ENCODE measurements at places on chromosomes 11 and 22.

DNA sequence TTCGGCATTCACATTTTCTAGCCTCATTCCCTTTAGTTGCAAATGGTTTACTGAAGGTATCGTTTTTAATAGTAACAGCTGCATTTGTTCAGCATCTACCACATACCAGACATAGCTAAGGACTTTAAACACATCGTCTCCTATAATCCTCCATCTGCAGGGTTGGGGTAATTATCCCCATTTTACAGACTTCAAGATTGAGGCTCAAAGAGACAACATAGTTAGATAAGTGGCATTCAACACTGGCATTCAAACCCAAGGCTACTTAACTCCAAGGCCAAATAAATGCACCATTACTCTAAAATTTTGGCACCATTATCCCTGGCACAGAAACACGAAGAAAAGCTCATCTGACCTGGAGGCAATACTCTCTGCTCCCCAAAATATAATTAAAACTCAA is 28.5 kb downstream of the SMCO4 start:
- DNase-seq: no peak

DNA sequence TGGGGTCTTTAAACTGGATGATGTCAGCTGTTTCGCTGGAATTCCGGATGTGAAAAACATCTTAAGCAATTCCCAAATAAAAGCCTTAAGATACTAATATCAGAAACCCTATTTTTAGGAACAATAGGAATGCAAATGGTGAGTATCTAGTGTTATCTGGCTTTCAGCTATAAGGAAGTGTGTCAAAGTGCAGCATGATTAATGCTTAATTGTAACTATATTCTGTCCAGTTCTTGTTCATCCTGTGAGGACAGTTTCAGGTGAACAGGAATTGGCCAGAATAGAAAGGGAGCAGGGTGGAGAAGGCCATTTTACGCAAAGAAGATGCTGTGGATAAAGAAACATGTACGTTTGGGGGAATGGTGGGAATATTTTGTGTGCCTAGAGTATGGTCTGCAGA is 108.2 kb downstream of the RASSF10 start:
- DNase-seq: no peak

DNA sequence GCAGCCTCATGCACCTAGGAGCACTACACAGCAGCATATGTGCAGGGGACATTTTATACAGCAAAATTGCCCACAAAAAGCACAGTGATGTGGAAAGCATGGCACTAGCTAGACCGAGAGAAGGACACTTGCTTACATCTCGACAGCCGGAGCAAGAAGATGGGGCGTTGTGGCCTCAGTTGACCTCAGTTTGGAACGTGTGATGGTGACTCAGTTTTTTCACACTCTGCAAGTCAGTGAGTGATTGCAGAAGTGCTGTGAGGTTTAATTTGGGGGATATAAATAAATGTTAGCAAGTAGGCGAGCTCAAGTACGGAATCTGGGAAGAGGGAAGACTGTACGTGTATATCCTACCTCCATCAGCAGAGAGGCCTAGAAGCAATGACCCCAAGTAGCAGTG is 23.3 kb downstream of the LRP5 start:
- DNase-seq: no peak

DNA sequence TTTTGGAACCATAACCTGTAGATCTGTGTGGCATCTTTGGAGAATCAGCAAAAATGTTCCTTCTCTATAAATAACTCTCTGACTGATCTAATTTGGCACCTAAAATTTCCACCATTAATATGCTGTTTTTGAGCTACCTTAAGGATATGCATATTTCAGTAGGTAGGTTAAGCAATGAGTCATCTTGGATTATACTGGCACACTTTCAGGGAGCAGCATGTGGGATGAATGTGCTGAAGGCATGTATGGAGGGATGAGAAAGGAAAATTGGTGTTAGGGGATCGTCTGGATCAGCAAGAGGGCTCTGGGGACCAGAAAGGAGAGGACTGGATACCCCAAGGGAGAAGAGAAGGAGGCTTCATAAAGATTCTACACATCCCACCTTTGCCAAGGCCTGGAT is 44.6 kb upstream of the ELF5 start:
- no peak for DNase-seq

GRCh38 chr11:46337626-46338345 is 9.5 kb upstream of the DGKZ start:
- DNase-seq: no peak

GRCh38 chr22:50556703-50557102 is 6.0 kb downstream of the SYCE3 start:
- no peak for DNase-seq

GRCh38 chr11:68354148-68354872 is 41.9 kb downstream of the LRP5 start:
- no peak for DNase-seq

DNA sequence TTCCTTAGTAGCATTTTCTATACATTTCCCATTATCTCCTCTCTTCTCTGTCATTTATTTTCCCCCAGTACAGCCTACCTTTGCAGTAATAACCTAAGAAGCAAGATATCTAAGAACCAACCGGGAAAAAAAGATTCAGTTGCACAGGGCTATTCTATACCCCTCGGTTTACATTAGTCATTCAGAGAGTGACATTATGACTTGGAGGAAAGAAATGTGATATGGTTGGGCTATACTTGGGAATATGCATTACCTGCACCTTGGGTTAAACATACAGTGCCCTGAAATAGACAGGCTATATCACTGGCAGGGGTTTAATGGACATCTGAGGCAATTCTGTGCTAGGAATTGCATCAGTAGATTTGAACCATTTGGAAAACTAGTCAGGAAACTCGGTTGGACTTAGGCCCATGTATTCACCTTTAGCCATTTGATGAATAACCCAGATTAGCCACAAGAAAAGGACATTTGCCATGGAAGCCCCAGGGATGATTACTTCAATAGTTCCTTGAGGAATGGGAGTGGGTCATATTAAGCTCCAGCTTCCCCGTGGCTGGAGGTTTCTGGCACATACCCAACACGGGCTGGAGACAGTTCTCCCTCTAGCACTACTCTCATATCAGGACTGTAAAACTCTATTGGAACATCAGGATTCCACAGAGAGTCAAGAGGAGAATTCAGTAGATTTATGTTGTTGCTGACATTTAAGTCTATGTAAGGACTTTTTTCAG is 973.2 kb downstream of the NTM start:
- no peak for DNase-seq

DNA sequence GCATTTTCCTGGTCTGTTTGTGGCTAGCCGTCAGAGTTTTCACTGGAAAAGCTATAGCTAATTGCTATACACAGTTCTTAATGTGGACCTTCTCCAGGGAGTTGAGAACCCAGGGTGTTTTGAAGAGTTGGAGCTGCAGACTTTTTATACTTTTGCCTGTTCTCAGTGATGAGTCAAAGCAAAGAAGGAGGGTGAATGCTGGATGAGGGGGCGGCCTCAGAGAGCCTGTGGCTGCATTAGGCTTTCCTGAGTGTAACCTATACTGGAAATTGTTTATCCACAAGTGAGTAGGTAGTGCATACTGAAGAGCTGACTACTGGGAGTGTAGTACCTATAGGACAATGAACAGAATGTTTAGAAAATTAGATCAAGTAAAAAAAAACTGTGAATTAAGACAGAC is 79.7 kb upstream of the HORMAD2 start:
- DNase-seq: no peak

GRCh38 chr11:122769126-122769780 is 69.0 kb upstream of the CRTAM start:
- no peak for DNase-seq

DNA sequence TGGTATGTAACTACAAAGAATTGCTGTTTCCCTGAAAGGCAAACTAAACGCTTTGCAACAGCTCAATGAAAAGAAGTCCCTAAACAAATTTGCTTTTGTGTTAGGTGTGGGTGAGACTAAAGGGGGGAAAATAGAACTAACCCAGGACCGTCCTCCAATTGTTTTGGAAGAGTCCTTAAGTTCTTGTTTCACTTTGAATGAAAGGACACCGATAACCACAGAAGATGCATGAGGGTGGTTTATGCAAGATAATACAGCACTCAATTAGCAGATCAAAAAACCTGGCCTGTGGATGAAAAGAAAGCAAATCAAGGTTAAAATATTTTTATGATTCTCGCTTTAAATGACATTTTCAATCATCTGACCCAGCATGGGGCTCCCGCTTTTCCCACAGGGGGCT is 304.5 kb upstream of the SYN3 start:
- DNase-seq: no peak

GRCh38 chr11:35077709-35078469 is 61.1 kb upstream of the CD44 start:
- peak; percentile 84 for DNase-seq

DNA sequence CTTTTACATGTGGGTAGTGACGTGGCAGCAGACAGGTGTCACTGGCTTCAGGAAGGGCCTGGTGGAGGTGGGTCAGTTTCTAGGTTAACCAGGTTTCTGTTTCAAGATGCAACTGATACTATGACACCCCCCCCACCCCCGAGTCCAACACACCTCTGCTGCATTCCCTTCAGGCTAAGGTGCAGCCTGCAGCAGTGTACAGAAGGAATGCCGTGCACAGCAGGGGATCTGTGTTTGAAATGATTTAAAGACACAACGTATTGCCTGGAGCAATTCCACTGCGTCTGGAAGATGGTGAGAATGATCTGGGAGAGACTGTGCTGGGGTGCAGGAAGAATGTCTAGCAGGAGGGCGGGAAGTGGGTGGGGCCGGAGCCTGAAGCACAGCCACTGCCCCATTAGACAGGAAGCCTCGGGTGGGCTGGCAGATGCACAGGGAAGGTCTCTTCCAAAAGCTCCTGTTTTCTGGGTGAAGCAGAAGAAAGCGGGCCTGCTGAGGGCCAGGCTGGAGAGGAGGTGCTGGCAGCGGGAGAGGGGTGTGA is 11.9 kb upstream of the TESMIN start:
- DNase-seq: no peak

- DNase-seq: no peak
Observed at GRCh38 chr11:126756421-126756820, 244.1 kb downstream of the KIRREL3 start.

GRCh38 chr22:29319072-29319471 is 3.6 kb upstream of the RASL10A start:
- DNase-seq: no peak

- DNase-seq: no peak
Observed at GRCh38 chr22:40594924-40595323, 41.6 kb downstream of the MRTFA start.

DNA sequence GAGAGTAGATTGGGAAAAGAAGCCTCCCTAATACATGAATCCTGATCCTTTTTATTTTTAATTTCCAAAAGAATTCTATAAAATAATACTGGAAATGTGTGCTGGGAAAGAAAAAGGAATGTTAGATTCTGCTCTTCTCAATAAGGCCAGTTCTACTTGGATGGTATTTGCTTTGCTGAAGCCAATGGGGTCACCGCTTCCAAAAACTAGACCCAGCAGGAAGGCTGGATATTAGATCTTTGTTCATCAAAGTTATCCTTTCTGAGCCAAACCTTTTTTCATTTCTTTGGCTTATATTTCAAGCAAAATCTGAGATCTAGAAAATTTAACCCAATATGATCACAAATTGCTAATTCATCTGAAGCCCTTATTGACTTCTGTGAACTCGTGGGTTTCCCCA is 41.4 kb downstream of the SCUBE2 start:
- DNase-seq: no peak

DNA sequence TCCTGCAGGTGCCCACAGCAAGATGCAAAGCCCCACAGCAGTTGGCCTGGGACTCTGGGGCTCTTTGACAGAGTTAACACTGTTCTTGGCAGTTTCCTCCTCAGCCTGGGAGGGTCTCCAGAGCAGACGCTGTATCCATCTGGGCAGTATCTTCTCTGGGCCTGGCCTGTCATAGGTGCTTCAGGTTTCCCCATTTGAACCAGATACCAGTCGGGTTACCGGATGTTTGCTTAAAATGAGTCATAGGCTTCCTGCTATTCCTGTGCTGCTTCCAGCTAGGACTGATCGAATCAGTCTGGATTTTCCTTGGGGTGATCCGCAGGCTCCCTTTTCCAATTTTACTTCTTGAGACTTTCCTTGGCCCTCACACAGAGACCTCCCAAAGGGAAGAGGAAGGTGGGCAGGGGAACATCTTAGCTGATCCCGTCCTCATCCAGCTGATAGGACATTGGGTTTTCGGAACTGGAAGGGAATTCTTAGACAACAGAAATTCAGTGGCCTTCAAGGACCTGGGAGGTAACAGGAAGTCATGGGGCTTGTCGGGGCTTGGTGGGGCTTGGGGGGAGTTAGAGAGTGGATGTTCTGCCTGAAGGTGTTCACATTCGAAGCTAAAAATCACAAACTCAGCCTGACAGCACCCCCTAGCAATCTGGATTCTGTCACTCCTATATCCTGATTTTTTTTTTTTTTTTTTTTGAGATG is 2.4 kb upstream of the RANGAP1 start:
- DNase-seq: no peak

DNA sequence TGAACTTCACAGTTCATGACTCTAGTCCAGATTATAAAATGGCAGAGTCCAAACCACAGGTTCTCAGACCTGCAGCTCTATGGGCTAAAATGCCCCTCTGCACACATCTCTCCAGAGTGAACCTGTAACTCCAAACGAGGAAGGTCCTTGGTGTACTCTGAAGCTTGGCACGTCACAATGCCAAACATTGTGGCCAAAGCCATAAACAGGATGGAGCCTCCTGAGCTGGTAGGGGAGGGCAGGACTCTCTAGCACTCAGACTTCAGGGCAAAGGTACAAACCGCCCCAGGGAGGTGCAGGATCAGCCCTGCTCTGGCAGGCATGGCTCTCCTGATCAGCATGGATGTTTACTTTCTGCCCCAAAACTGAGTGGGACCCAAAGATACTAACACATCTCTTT is 2.3 kb downstream of the SCUBE2 start:
- no peak for DNase-seq

DNA sequence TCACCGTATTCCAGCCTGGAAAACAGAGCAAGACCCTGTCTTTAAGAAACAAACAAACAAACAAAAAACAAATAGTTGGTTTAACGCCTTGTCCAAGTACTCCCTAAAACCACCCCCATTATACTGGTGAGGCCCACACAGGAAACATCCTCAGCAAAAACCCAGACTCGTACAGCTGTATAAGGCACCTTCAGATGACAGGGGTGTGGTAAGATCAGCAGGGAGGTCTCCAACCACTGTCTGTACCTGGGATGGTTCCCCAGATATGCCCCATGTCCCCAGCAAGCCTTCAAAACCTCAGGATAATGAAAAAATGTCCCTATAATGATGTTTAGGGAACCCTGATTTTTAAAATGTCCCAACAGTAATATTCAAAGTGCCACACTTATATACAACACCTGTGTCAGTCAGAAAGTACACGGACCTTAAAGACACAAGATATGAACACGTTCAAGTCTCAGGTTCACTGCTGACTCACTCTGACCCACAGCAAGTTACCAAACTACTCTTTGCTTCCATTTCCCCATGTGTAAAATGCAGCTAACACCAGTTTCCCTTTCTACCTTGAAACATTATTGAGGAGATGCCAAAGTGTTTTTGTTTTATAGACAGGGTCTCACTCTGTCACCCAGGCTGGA is 9.3 kb downstream of the SF3A1 start:
- no peak for DNase-seq

DNA sequence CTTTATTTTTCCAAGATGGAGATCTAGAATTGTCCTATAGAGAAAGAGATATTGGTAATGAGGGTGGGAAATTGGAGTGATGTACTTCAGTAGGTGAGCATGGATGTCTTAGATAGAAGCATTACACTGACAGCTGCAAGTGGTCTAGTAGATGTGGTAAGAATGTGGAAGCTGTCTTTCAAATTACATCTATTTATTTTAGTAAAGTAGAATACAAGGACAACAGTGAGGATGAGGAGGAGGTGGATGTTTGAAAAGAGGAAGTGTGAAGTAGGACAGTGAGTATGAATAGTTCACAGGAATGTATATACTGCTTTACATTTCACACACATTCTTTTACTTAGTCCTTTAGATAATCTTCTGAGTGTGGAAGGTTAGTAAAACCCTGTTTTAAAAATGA is 64.2 kb downstream of the HIPK3 start:
- DNase-seq: no peak

- no peak for DNase-seq
Observed at GRCh38 chr11:46445920-46446771, 54.6 kb upstream of the CHRM4 start.

Data from central memory CD4-positive, alpha-beta T cell (primary cell).